NCI-H1930 (cell line): ENCODE measurements at places on chromosomes 3 and 15.

- no peak for DNase-seq
These were observed 44.4 kb downstream of the GAP43 start for GRCh38 chr3:115667738-115668065.

DNA sequence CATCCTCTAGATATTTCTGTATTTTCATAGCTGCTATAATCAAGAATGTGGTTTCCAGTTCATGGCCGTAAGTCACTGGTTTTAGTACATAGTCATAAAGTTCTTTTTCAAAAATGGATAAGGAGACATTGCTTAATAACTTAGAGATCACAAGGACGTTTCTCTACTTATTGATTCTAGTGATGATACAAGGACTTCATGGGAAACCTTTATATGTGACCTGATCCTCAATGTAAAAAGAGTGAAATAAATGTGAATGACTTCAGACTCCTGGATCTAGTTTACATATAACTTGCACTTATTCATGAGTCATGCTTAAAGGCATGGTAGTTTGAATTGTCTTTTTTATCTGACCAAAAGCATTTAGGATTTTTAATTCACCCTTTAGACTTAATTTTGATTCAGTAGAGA lies 35.2 kb downstream of the TSC22D2 start:
- DNase-seq = no peak

DNA sequence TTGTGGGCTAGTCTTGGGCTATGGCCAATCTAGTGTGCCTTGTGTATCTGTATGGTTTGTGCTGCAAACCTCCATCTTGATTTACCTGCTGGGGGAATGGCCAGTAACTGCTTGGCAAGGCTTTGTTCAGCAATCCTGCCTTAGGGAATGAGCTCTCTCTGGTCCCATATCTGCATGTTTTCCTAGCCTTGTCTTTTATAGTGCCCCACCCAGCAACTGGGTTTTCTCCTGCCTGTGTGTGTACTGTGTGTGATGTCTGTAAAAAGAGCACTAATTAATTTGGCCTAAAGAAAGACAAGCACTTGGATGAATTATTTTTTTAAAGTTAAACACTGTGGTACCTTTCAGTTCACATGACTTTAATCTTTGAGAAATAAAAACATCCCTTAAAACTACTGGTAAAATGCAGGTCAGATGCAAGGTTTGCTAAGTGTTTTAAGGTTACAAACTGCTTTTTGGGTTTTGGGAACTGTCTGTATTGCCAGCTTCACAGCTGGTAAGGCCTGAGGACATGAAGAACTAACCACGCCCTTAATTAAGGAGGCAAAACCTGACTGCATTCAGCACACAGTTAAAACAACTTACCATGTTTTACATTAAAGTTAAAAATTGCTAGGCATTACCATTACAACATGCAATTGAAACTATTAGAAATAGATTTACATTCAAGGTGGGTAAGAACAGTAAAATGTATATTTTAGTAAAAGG lies 1169.2 kb downstream of the OTOL1 start:
- DNase-seq = no peak

DNA sequence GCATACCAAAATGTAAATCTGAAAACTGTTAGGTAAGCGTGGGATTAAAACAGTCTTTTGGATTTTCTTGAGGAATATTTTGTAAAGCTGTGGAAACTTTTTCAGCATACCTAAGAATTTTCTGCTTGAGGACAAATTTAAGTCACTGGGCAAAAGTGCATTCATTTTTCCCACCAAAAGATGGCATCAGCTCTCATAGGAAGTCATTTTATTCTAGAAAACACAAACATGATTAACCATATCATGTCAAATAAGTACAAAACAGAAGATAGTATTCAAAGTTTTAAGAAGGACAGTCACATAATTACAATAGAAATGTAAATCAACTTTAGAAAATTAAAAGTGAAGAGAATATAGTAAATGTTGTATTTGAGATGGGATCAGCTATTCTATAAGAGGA lies 63.5 kb downstream of the SLC49A4 start:
- DNase-seq = no peak

GRCh38 chr3:150407808-150408220 lies 284 bp upstream of the TSC22D2 start:
- peak; percentile 55 for DNase-seq

GRCh38 chr3:78873641-78874040 lies 894.2 kb downstream of the ROBO1 start:
- DNase-seq = no peak

GRCh38 chr3:45153658-45154437 lies 7.7 kb upstream of the CDCP1 start:
- no peak for DNase-seq

- DNase-seq = no peak
These were observed 392.4 kb upstream of the PROK2 start for GRCh38 chr3:72177075-72178050.

- no peak for DNase-seq
These were observed 2.2 kb downstream of the FURIN start for GRCh38 chr15:90870354-90871138.

DNA sequence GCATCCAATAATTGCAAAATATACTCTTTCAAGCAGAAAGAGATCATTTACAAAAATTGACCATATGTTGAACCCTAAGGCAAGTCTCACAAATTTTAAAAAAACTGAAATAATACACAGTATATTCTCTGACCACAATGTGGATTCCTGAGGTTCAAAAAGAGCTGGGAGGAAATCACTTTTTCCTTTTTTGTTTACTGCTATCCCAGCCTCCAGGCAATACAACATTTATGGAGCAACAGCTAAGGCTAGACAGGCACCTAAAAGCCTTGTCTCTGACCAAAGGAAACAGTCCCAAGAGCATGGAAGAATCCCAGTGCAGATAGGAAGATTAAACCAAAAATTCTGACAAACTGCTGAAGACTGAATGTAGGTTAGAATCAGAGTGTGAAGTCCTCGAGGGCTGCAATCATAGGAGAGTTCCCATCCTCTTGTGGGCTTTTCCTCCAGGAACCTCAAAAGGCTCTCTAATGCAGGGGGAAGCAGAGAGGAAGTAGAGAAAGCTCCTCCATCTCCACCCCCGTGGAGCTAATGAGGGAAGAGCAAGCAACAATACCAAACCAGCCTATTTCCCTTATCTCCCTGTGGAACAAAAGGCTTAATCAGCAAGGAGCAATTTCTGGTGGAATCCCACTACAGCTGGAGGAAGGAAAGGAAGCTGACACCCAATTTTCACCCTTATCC lies 57.0 kb downstream of the TMCC1 start:
- no peak for DNase-seq

DNA sequence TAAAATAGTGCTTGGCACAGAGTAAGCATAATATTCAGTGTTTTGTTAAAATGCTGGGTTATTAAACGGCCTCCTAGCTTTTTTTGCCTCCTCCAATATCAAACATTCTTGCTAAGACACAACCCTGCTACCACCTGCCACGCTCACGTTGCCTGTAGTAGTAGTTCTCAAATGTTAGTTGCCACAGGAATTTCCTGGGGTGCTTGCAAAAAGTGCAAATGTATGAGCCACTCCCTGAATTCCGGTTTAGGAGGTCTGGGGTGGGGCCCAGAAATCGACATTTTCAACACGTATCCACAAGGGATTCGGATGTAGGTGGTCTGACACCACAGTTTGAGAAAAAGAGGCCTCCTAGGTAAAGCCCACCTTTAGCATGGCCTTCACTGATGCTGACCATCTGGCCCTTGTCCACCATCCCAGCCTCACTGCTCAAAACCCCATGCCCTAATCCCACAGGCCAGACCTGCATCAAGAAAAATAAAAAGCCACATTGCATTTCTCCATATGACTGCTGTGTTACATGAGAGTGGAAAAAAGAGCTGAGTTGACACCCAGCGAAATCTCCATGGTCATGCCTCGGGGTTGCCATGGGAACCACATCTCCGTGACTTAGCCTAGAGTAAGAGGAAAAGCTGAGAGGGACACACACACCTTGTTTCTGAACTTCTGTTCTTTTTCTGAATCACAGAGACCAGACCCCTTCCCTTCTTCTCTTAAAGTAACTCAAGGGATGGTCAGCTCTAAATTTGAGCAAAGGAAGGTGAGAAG lies 116.4 kb upstream of the HES1 start:
- DNase-seq = no peak

- no peak for DNase-seq
These were observed 9.8 kb downstream of the TM2D3 start for GRCh38 chr15:101642361-101642760.
